ENCODE measurements at places on chromosomes 16 and 17.

DNA sequence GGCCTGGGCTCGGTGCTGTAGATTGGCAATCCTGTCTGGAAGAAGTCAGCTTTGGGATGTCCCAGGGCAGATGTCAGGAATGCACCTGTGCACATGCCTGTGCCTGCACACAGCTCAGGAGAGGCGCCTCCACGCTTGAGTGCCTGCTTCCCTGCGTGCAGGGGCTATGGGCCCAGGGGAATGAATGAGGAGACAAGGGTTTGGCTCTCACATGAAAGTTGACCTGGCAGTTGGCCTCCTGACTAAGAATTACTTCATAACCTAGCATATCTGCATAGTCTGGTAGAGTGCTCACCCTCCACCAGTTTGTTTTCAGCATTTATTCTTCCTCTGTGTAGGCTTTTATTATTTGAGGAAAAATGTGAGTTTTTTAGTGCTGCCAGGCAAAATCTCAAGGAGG, 50.0 kb downstream of the PLD6 start:
- no peak overlapping the region for H3K4me3 ChIP-seq
- H3K4me1 ChIP-seq: peaks cover 15% of the 10 kb centered on the region
- no peak overlapping the region for H3K27ac ChIP-seq
- no peaks in the 10 kb centered on the region for H3K27me3 ChIP-seq
- H3K36me3 ChIP-seq: peaks cover 97% of the 10 kb centered on the region

GRCh38 chr17:74202938-74203337, 540 bp upstream of the RPL38 start:
- no peak overlapping the region for H3K27ac ChIP-seq
- DNase-seq: no peak
- H3K4me1 ChIP-seq: peaks cover 31% of the 10 kb centered on the region
- H3K27me3 ChIP-seq: no peaks in the 10 kb centered on the region

DNA sequence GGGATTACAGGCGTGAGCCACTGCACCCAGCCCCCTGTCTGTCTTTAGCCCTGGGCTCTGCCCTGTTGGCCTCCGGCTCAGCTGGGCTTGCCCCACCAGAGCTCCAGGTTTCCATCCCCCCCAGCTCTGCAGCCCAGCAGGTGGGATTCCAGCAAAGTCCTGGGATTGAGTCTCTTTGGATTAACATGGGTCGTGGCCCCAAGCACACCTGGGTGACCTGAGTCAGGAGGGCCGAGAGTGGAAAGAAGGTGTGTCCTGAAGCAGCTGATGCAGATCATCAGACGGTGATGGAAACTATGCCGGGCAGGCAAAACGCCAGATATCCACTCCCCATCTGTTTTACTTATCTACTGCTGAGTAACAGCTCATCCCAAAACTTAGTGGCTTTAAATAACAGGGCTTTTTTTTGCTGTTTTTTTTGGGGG, 72.5 kb downstream of the KNOP1 start:
- no peaks in the 10 kb centered on the region for H3K27me3 ChIP-seq
- peaks cover 64% of the 10 kb centered on the region for H3K36me3 ChIP-seq
- no peak overlapping the region for H3K27ac ChIP-seq
- no peak for DNase-seq
- no peaks in the 10 kb centered on the region for H3K4me1 ChIP-seq
- H3K4me3 ChIP-seq: no peak overlapping the region

DNA sequence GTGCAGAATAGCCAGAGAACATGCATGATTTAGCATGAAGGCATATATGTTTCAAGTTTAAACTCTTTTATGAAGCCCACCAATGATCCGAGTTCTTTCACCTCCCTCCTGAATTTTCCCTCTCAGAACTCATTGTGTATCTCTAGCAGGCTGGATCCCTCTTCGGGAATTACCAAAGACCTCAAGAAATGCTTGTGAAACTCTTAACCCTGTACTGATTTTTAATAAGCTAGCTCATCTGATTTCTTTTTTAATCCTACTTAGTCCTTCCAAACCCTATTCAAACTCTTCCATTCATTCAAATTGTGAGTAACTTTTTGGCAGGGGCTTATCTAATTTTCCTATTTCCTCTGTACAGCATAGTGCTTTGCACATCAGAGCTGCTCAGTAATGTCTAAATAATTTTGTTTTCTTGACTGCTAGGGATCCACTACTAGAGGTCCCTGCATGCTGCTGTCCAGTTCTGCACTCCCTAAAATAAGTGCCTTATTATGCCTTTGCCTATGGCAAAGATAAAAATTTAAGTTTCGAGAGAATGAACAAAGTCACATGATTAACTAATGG, 723.8 kb downstream of the CDH11 start:
- no peaks in the 10 kb centered on the region for H3K36me3 ChIP-seq
- H3K27ac ChIP-seq: no peak overlapping the region
- H3K4me1 ChIP-seq: no peaks in the 10 kb centered on the region

DNA sequence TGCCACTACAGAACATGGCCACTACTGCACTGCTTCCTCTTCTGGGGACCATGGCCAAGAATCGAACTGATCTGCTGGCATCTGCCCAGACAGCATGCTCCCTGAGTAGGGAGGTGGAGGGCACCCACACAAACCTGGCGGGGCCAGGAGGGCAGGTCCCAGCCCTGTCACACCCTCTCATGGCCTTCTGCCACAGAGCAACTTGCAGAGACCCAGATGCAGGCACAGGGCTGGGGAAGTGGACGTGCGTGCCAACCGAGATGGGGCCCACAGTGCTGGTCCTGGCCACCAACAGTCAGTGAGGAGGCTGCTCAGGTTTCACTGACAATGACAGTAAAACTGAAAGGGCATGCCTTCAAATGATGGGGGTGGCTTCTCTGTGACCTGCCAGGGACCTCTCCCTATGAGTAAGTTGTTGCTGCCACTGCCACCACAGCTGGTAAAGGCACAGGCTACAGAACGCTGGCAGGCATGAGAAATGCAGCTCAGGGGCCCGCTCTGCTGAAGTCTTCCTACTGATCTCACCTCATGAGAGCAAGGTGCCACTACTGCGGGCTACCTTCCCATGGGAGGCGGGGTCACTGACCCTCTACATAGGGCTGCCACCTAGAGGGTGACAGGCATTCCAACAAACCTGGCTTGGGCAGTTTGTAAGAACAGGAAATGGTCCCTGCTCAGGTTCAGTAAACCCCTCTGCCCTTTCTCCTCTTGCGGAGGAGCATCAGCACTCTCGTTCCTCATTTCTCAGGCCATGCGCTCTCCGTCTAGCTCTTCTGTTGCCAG, 15.5 kb downstream of the HIC1 start:
- H3K4me3 ChIP-seq: no peak overlapping the region
- H3K27ac ChIP-seq: peak overlapping the region; percentile 86
- H3K4me1 ChIP-seq: peaks cover 54% of the 10 kb centered on the region
- no peak for DNase-seq

DNA sequence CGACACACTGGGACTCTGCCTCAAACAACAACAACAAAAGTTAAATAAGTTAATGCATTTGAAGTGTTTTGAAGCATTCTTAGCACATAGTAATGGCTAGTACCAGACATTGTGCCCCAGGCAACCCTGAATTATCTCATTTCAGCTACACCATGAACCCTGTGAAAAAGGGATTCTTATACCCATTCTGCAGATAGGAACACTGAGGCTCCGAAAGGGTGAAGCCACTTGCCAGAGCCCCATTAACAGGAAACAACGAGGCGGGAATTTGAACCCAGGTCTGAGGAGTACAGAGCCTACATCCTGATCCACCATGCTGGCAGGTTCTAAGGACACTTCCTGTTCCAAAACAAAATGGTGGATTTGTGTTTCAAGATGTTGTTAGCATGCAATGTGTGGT, 9.2 kb downstream of the GPR139 start:
- H3K4me1 ChIP-seq: no peaks in the 10 kb centered on the region
- H3K36me3 ChIP-seq: no peaks in the 10 kb centered on the region
- H3K27me3 ChIP-seq: no peaks in the 10 kb centered on the region
- no peak overlapping the region for H3K4me3 ChIP-seq

GRCh38 chr16:50381679-50382440, 13.1 kb upstream of the BRD7 start:
- no peaks in the 10 kb centered on the region for H3K4me1 ChIP-seq
- no peak overlapping the region for H3K4me3 ChIP-seq
- H3K27ac ChIP-seq: no peak overlapping the region
- H3K36me3 ChIP-seq: no peaks in the 10 kb centered on the region

- H3K36me3 ChIP-seq: no peaks in the 10 kb centered on the region
- no peak for DNase-seq
- peaks cover 98% of the 10 kb centered on the region for H3K27me3 ChIP-seq
- peaks cover 3% of the 10 kb centered on the region for H3K4me1 ChIP-seq
These were observed 21.3 kb upstream of the HOXB13 start for GRCh38 chr17:48749621-48750553.

GRCh38 chr16:63311313-63311712, 1275.1 kb upstream of the CDH8 start:
- no peaks in the 10 kb centered on the region for H3K36me3 ChIP-seq
- H3K4me3 ChIP-seq: no peak overlapping the region
- no peaks in the 10 kb centered on the region for H3K4me1 ChIP-seq
- no peak for DNase-seq

DNA sequence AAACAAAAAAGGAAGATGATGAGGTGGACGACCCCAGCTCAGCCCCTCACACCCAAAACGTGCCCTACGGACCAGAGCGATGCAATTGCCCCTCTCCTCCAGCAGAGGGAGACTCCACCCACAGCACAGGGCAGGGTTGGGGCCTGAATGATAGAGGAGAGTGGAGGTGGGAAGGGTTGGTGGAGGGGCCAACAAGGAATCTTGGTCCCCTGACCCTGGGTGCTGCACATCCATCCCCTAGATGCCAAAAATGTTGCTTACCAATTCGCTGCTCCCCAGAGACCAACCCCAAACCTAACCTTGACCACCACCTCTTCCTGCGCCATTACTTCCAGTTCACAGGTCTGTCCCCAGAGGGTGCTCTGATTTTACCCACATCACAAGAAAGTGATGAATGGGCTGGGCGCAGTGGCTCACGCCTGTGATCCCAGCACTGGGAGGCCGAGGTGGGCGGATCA, 12.9 kb downstream of the P2RX5 start:
- no peak for DNase-seq
- no peaks in the 10 kb centered on the region for H3K36me3 ChIP-seq
- peaks cover 27% of the 10 kb centered on the region for H3K27me3 ChIP-seq
- H3K27ac ChIP-seq: no peak overlapping the region
- H3K4me1 ChIP-seq: no peaks in the 10 kb centered on the region
- no peak overlapping the region for H3K4me3 ChIP-seq

DNA sequence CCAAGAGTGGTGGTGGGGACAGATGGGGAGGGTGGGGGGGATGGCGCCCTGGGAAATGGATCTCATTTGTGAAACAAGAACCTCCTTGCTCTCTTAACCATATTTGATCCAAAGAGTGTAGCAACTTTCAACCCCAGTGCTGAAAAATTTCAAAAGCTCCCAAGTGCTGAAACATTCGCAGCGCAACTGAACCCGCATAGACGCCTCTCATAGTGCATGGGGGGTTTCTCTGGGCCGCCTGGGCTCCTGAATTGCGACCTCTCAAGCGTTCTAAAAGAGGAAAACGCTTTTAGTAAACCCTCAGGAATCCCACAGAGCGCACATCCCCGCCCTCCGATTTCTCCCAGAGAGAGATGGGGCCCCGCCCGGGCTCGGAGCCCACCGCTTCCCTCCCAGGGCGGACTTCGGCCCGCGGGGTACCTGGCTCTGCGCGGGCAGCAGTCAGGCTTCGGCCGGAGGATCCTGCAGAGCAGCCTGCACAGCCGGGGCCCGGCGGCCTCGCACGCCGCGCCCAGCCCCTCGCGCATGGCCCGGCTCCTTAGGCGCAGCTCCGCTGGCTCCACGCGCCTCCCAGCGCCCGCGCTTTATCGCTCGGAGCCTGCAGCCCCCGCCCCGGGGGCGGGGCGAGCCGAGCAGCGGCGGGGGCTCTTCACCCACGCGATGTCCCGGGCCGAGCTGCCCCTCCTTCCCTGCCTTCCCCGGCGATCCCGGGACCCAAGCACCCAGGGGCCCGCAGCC, 7.0 kb downstream of the NOS2 start:
- peaks cover 28% of the 10 kb centered on the region for H3K27me3 ChIP-seq
- DNase-seq: no peak
- no peak overlapping the region for H3K27ac ChIP-seq
